ENCODE measurements at places on chromosomes 4 and X.

DNA sequence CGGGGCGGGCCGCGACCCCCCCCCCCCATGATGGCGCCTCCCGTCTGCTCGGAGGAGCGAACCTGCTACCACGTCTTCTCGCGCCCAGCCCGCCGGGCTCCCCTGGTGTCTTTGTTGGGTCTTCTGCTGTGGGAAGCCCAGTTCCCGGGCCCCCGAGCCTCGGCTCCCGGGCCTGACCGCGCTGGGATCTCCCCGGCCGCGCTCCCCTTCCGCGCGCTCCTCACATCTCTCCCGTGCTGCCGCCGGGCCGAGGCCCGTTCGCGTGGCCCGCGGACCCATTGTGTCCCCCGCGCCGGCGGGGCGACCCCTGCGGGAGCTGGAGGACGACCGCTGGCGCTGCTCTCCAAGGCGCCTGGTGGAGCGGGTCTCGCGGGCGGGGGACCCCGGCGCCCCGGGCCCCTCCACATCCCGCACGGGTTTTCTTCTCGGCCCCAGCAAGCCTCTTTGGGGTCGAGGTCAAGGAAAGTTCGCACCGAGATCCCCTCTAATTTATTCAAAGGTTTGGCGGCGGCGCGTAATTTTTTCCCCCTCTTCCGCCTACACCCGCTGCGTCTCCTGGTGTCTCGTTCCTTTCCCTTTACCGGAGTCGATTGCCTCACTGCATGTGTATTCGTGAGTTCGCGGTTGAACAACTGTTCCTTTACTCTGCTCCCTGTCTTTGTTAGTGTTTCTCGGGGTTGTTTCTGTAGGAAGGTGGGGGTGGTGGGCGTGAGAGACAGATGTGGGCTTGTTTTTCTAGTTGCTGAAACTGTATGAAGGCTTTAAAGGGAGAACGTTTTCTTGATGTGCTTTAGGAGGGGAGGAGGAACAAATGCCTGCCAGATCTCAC, 770 bp downstream of the SMAD1 start:
- peak; percentile 57 for DNase-seq

- no peak for DNase-seq
Measured at GRCh38 chrX:25810202-25810601, 327.9 kb upstream of the MAGEB18 start.

- DNase-seq: no peak
Measured at GRCh38 chr4:13525606-13526281, 18.6 kb downstream of the NKX3-2 start.

- DNase-seq: no peak
Measured at GRCh38 chr4:155568641-155569220, 97.9 kb upstream of the GUCY1A1 start.

DNA sequence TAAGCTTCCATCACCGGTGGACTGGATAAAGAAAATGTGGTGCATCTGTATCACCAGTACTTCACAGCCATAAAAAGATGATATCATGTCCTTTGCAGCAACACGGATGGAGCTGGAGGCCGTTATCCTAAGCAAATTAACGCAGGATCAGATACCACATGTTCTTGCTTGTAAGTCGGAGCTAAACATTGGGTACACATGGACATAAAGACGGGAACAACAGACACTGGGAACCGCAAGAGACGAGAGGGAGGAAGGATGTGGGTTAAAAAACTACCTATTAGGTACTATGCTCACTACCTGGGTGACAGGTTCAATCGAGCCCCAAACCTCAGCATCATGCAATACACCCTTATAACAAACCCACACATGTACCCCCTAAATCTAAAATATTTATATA, 16.3 kb upstream of the IDS start:
- DNase-seq: no peak

GRCh38 chrX:77640702-77641101, 145.3 kb downstream of the ATRX start:
- DNase-seq: no peak

DNA sequence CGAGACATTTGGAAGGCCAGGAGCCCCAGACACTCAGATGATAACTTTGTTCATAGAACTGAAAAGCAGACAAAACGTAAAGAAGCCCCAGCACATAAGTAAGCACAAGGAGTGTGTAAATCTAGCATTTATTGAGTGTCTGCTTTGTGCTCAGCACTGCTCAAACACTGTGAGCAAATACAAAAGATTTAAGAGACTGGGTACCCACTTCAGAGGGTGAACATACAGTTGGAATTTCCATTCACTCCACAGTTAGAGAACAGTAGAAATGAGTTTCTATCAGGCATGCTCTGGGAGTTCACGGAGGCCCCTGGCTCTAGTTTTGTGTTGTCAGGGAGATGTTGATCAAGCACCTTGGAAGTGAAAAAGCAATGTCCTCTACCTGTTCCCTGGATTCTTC, 39.8 kb downstream of the ACE2 start:
- DNase-seq: no peak

DNA sequence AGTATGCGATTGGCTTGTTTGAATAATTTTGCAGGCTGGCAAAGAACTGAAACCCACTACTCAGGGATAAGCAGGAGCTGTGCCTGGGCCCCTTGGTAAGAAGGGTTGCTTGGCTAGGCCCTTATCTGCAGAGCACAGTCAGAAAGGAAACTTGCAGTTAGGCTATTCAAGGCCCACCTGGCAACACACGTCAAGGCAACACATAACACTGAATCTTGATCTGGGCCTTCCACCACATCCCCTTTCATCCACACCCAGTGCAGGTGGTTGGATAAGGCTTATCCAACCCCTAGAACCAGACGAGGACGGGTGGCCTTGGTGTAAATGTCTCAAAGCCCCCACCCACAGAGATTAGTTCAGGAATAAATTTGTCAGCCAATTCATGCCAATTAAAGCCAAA, 72.8 kb upstream of the NEIL3 start:
- DNase-seq: no peak

GRCh38 chr4:172899861-172900260, 268.8 kb upstream of the GALNT7 start:
- no peak for DNase-seq
